ENCODE measurements at places on chromosomes 4 and X.

DNA sequence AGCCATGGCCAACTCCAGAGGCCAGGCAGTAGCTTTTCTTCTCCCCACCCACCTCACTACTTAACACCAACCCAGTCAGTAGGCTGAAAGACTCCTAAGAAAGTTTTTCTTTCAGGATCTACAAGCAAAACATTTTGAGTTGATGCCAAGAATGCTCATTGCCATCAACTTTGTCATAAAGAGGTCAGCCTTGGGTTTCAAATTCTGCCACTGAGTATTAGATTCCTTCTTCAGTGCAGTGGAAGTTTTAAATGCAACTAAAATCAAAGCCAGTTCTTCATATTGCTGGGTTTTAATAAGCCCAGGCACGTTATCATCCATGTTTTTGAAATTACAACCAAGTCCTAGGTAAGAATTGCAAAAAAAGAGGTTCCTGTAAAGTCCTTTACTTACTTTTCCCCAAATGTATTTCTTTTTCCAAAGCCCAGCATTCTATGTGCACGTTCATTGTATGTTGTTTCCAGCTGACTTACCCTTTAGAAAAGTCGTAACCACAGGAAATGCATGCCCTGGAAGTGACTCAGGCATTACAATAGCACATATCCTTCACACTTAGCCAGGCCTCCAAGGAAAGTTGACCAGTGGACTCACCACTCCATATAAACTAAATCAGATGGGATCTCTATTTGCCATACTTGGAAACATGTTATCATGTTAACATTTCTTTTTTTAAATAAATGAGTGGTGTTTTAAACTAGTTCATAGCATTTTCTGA is 229.9 kb downstream of the SOX3 start:
- DNase-seq: no peak

GRCh38 chr4:10773656-10774055 is 89.1 kb upstream of the CLNK start:
- no peak for DNase-seq

GRCh38 chr4:51895158-51895557 is 52.2 kb downstream of the DCUN1D4 start:
- DNase-seq: no peak

DNA sequence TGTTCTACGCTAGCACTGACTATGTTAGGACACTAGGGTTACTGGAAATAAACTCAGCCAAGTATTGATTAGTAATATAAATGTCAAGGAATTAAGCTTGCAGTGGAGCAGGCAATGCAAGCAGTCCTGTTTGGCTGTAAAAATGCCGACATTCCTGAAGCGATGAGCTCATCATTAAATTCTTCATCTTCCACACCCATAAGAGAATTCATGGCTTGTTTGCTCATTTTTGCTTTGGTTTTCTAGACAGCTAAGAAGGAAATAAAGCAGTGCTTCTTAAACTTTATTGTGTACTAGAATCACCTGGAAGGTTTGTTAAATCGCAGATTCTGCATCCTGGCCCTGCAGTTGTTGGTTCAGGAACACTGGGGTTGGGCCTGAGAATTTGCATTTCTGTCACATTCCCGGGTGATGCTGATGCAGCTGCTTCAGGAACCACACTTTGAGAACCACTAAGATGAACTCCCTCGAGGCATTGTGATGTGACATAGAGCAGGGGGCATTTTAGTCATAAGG is 17.8 kb downstream of the ANXA3 start:
- DNase-seq: no peak

DNA sequence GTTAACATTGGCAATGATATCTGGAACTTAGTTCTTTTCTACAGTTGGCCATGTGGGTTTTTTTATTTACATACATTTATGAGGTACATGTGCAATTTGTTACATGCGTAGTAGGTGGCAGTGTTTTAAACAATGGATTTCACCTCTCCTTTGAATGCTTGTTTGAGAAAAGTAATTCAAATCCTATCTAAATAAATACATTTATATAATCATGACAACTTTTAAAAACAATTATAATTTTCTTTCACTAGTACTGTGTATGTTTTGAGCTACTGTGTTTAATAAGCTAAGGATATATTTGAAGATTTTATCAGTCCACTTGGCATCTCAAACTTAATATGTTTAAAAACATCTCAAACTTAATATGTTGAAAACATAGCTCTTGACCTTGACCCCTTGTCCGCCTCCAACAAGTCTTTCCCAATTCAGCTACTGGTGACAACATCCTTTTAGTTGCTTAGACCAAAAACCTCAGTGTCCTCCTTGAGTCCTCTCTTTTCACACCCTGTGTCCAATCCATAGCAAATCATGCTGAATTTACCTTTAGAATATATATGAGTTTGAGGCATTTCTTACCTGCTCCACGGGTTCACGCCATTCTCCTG is 14.5 kb downstream of the GUCY1B1 start:
- DNase-seq: no peak
